ENCODE measurements at places on chromosomes 7 and 10. TPM values are rescaled to one million over a fixed set of nuclear protein-coding genes. Genes with fewer than 3 reads are reported as not detected.
A peak's percentile ranks its signal among the peaks of the same experiment; 100 is the strongest.

Gene MORN4
- 17.7 TPM for total RNA-seq

Gene NME8
- not detected for total RNA-seq

Gene ADK
- 28.0 TPM for total RNA-seq

Gene GRM8
- total RNA-seq: 0.30 TPM

Gene PRSS58
- total RNA-seq: not detected

- DNase-seq: no peak
These were observed 297.9 kb upstream of the HGF start for GRCh38 chr7:82067628-82068264.

- no peak for DNase-seq
These were observed 90.2 kb upstream of the CUX1 start for GRCh38 chr7:101727184-101727583.

DNA sequence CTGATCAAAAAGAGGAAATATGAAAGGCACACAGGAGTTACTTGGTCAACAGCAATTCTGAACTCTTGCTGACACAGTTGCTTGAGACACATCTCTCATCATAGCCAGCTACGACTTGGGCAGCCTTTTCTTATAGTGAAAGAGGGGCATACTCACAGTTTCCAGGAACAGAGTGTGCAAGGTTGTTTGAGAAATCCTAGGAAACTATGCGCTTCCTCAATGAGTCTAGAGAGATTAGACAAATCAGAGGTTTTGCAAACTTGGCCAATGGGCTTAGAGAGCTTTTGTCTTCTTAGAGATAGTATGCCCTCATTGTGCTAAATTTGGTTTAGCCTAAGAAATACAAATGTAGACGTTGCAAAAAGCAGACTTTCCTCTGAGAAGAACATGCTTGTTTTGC lies 370.4 kb downstream of the HGF start:
- no peak for DNase-seq

DNA sequence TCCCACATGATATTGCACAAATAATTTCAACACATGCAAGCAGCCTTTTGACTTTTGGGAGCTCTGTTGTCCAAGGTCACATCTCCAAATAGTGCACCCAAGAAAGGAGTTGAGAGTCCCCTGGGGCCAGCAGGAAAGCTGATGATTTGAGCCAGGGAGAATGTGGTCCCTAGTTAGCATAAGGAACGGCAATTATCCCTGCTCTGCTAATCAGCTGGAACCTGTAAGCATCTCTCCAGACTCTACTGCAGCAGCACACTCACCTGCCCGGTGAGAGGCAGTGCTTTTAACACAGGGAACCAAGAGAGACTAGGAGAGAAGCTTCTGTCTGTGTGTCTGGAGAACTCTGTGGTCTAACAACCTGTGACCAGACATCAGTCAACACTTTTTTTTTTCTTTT lies 17.0 kb downstream of the TRPV5 start:
- no peak for DNase-seq

DNA sequence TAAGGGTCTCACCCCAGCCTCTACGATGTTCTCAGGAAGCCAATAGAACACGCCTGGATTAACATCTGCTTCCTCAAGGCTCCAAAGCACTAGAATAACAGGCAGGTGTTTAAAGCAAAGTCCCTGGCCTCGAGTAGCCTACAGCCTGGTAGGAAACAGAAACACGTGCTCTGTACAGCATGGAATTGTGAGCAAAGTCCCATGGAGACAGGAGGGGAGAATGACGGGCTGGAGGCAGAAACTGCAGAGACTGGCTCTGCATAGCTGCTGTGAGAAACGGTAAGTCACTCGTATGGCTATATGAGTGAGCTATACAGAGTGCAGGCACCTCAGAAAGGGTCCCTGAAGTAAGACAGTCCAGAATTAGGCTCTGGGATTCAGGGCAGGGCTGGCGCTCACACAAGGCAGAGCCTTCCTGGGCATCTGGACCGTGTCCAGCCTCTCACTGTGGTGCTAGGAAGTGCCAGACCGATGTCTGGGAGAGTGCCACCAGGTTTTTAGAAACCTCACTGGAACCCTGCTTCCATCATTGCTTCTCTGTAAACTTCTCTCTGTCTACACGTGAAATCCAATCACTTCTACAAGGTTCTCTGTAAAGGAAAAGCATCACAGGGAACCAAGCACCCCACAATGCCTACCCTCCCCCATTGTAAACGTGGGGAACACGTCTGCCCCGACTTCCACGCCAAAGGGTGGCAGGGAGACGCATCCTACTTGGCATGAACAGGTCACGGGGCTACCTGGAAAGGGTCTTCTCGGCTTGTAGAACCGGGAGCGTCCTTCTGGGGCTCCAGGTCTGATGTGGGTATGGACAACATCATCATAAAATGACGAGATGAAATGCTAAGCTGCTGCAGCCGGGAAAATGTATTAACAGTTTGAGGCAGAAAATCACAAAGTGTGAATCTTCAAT lies 38.8 kb upstream of the SHH start:
- DNase-seq: peak; percentile 50

DNA sequence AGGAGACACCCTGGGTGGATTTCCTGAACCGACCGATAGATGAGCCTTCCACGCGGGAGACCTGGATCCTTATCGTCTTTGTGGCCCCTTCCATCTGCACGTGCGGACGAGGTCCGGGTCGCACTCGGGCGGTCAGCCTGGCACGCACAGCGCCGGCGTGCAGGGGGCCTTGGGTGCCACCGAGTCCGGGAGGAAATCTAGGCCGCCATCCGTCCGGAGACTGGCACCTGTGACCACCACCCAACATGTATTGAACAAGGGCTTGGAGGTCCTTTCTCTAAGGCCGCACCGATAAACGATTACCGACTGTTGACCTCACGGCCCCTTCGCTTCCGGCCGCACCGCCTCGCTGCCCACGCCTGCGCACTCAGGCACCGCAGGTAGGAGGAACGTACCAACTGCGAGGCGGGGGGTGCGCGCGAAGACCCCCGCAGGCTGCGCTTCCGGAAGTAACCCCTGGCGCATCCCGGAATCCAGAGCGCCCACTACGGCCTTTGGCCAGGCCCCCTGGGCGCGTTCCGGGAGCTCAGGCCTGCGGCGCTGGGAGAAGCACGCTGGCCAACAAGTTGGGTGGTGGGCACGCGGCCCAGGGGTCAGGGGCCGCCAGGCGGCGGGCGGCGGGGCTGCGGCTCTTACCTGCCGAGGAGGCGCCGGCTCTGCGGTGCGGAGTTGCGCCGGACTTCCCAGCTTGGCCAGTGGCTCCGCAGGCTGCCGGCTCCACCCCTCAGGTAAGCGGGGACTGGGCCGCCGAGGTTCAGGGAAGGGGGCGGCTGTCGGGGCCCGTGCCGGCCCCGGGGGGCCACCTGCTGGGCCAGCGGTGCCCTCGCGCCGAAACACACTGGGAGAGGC lies at the start of the genes ACTR3C and LRRC61:
TSS of gene ACTR3C (minus strand) at position 713 of the 849 bp plus-strand sequence. CDS start 28,249 bp downstream, outside the sequence.
TSS of gene LRRC61 (plus strand) at position 523 of the 849 bp plus-strand sequence. CDS start 13,507 bp downstream, outside the sequence.
- DNase-seq: peak; percentile 80

DNA sequence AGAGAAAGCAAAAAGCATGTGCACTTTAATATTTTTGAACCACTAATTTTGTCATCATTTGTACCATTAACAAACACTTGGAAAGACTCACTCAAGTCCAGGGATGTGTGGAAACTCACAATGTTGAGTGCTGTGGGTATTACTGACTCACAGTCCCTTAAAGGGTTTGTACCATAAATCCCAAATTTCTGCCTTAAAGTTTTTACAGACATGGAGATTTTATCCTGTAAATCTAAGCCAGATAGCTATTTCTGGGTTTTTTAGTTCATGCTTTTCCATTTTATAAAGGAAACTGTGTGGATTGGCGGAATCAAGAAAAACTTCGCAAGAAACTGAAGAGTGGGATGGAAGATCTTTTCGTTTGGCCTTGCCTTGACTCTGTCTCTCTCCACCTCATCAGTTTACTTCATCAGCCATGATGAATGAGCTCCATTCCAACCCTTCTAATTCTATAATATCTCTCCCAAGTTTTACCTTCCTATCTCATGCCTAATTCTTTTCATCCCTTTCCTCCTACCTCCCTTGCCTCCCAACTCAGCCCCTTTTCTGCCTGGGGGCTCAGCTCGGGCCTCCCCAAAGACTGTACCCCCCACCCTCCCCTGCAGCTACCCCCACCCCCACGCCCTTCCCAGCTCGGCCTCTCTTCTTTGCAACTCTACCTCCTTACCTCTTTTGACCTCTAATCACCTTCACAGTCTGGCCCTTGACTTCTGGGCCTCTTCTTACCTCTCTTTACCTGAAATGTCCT lies 218.5 kb upstream of the MKLN1 start:
- no peak for DNase-seq

- DNase-seq: no peak
These were observed 138.2 kb downstream of the RPS24 start for GRCh38 chr10:78171633-78172400.

DNA sequence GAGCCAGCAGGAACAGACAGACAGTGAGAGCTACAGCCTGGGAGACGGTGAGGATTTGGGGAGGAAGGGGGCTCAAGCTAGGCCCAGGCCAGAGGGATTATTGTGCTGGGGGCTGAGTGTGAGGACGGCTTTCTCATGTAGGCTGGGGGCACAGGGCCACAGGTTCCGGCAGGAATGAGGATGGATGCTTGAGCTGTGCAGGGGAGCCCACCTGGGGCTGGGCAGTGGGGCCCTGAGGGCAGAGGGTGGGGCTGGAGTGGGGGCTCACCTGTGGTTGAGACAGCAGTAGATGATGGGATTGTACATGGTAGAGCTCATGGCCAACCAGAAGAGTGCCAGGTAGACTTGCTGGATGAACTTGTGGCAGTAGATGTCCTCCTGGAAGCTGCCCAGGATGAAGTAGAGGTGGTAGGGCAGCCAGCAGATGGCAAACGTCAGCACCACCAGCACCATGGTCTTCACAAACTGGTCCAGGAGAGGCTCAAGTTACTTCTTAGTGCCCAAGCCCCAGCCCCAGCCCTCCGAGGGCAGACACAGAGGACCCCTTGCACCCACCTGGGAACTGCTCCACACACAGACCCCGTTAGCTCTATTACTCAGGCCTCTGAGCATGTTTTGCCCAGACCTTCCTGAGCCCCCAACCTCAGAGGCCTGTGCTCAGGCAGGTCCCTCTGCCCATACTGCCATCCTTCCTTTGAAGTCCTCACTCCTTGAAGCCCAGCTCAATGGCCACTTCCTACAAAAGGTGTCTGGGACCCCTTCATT lies 9.7 kb downstream of the TACR2 start:
- no peak for DNase-seq

DNA sequence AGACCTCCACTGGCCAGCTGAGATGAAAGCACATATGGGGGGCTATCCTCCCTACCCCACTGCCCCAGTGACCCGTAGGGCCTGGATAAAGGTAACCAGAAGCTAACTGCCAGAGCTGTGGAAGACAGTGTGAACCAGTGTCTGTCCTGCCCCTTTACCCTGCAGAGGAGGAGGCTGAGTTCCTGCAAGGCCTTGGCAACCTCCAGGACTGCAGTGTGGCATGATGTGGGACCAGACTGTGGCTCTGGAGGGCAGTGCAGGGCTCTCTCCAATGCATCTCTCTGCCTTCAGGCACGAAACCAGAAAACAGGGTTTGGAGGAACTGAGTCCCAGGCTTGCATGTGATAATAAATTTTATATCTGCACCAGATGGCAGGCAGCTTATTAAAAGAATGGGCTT lies 93.1 kb downstream of the EPC1 start:
- DNase-seq: no peak

- no peak for DNase-seq
These were observed 91.7 kb downstream of the RNF216 start for GRCh38 chr7:5689716-5690115.

DNA sequence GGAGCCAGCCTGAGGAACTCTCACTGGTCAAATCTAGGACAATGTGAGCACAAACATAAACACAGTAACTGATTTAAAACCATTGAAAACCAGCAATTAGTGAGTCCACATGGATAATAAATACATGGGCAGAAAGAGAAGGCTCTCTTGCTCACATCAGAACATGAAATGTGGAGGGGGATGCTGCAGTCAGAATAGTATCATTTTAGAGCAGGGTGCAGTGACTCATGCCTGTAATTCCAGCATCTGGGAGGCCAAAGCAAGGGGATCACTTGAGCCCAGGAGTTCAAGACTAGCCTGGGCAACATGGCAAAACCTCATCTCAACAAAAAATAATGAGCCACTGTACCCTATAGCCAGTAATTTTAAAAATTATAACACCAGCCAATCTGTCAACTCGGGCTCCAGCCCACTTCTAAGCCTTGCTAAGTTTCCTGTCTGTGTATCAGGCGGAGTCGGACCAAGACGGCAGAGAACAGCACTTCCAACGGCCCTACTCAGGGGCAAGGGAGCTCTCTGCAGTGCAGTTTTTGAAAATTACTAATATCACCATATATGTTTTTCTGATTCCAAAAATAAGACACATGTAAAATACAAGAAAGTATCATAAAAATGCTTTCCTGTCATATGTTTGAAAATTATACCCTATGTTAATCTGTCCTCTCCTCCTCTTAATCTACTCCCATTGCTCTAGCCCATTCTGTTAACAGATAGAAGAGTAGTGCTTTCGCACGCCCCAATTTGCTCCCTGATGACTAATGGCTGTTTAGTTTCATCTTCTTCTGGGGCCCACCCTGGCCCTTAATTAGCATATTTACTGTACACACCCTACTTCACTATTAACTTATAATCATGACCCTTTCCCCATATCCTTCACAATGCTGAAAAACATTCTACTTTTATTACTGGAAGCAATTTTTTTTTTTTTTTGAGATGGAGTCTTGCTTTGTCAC lies 17.1 kb downstream of the URGCP start:
- no peak for DNase-seq

DNA sequence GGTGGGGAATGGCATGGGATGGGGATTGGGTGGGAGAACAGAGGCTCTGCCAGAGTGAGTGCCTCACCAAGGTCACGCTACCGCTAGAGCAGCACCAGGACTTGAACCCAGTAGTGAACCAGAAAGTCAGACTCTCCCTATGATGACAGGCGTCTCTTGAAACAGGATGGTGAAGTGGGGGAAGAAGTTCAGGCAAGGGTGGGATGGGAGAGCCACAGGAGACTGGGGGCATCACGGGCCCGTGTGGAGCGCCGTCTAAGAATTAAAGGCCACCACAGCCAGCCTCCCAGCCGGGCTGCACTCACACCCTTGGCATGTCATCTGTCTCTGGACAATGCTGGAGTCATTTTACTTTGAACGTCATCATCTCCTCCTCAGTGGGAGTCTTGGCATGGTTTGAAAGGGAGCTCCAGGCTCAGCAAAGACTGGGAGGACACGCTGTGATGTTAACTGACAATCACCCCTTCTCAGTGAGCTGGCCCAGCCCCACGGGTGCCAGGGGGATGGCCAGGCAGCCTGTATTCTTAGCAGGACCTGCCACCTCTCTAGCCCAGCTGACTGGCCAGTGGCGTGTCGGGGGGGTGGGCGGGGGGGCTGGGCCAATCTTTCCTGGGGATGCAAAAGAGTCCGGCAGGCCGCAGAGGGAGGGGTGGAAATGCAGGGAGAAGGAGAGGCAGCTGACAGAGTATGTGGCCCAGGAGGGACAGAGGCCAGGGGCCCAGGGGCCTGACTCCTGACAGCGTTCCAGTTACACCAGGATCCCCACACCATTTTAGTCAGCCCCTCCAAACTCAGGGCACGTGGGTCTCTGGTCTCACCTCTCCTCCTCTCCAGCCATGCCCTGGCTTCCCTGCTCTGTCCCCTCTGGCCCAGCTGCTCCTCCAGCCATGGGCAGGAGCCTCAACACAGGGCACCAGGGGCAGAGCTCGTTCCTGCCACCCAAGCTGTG lies 96.2 kb downstream of the VOPP1 start:
- no peak for DNase-seq

- no peak for DNase-seq
These were observed 20.4 kb downstream of the LRRC72 start for GRCh38 chr7:16546921-16547505.

All from cardiac septum (tissue), 1 donor.